ENCODE measurements at places on chromosomes 2 and 18. TPM values are rescaled to one million over a fixed set of nuclear protein-coding genes. Genes with fewer than 3 reads are reported as not detected.

DNA sequence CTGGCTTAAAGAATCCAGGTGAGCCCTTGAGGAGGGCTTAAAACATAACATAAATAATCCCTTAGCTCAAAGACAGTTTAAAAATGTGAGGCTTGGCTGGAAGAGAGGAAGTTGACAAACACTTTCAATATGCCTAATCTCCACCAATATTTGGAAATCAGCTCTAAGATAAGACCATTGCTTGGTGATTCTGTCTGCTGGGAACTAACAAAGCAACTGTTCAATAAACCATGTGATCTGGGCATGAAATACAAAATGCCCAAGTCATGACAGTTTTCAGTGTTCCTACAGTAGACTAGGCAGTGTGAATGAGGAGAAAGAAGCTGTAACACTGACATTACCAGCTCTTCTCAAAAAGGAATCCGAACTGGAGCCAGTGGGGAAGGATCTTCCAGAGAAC is 10.7 kb downstream of the MFF start:
- no peak for DNase-seq

- DNase-seq: no peak
Observed at GRCh38 chr18:3605486-3605952, 155.5 kb downstream of the TGIF1 start.

- no peak for DNase-seq
Observed at GRCh38 chr2:110948027-110948674, 172.6 kb upstream of the BCL2L11 start.

DNA sequence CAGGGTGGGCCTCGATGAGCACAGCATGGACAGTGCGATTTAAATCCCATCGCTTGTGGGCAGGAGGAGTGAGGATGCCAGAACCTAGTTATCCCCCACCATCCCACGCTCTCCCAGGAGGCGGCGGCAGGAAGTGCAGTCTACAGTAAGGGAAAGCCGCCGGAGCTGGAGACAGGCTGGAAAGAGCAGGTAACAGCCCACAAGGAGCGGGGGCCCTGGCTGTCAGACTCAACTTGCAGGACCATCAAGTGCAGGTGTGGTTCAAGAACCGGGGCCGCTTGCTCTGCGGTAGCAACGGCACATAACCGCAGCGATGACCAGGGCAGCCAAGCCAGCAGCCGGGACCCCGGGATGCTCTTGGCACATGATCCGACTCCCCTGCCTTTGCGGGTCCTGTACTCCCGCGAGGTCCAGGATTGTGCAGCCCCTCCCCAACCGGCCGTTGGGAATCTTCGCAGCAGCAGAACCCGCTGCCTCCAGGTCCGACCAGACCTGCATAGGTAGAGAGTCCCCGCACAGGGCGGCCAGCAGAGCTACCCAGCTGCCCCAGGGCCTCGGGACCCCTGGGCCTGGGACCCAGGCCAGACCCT is 82.1 kb downstream of the BIN1 start:
- DNase-seq: no peak

GRCh38 chr2:137005210-137005609 is 239.9 kb downstream of the THSD7B start:
- no peak for DNase-seq

DNA sequence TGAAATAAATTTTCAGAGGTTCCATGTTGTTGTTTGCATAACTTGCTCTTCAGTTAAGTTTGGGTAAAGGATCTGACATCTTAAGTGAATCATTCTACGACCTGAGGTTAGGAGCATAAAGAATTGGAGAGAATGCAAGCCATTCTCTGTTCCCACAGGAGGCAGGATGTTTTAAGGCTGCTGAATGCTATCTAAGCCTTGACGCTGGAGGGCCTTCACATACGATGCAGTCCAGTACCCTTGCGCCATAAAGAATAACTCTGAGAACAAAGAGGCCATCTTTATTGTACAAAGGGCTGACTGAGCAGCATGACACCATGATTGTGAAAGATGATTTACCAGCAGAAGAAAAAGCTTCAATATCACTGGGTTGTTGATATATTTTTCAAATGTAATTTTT is 198.4 kb downstream of the NYAP2 start:
- DNase-seq: no peak

DNA sequence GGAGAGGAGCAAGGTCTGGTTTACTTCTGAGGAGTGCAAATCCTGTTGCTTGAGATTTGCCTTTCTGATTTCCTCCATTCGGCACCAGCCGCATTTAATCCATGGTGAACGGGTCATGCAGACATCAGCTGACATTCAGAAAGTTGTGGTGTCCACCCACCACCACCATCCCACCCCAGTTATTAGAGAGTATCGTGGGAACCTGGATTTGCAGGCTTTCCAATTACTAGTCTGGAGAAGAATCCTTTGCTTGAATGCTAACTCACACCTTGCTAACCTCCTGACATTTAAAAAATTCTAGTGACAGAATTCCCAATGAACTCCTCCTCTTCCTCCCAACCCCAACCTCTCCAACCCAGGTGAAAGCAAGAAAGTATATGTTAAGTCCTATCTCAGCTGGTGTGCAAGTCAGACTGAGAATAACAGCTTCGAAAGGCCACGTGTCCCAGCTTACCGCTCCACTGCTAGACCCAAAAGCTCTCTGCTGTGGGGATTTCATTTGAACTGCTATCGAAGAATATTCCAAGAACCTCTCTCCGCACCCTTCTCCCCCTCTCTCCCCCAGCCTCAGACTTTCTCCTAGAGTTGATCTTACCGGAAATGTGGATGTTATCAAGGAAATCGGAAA is 17.7 kb downstream of the BCL11A start:
- no peak for DNase-seq

The GALNT3 gene
- total RNA-seq: 3.5 TPM

The TEX44 gene
- total RNA-seq: not detected

All from thoracic aorta (tissue), 2 donors.